Activated T-cell treated with anti-CD3 and anti-CD28 coated beads, Interleukin-2, amount 50 U/mL, for 72 hours (primary cell): ENCODE measurements at places on chromosomes 2 and 18. TPM values are rescaled to one million over a fixed set of nuclear protein-coding genes. Genes with fewer than 3 reads are reported as not detected.
A peak's percentile ranks its signal among the peaks of the same experiment; 100 is the strongest.

Gene POTEC
- total RNA-seq = not detected

Gene SERPINB2
- not detected for total RNA-seq

Gene DSG4
- not detected for total RNA-seq

Gene LIMS4
- total RNA-seq = 0.17 TPM

Gene CCDC148
- total RNA-seq = 0.14 TPM

Gene XDH
- 0.07 TPM for total RNA-seq

Gene DSEL
- total RNA-seq = 0.23 TPM

Gene MRPL33
- 61.3 TPM for total RNA-seq

Gene CYTIP
- 444 TPM for total RNA-seq

Gene RNF125
- total RNA-seq = 43.3 TPM

- peak; percentile 43 for DNase-seq
- H3K4me3 ChIP-seq = no peak overlapping the region
- H3K27ac ChIP-seq = no peak overlapping the region
- H3K36me3 ChIP-seq = no peaks in the 10 kb centered on the region
Observed at GRCh38 chr2:219461047-219461514, 26.4 kb downstream of the SPEG start.

DNA sequence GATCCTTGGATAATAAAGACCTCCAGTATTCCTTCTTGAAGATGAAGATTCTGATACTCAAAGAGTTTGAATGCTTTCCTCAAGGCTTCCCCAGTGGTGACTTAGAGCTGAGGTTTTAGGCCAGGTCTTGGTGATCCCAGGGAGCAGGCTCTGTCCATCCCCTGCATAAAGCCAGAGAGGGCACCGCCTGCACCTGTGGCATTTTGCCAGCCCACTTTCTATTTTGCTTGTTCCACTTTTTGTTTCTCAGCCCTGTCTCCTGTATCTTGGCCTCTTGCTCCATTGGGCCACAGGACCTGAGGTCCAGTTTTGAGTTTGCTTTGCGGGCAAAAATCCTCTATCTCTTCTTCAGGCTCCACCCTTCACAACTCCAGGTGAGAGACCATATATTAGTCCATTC lies 6.7 kb upstream of the SCYGR1 start:
- DNase-seq = no peak
- H3K4me3 ChIP-seq = no peak overlapping the region
- H3K4me1 ChIP-seq = peaks cover 11% of the 10 kb centered on the region
- no peak overlapping the region for H3K27ac ChIP-seq
- no peaks in the 10 kb centered on the region for H3K36me3 ChIP-seq
- H3K27me3 ChIP-seq = no peaks in the 10 kb centered on the region

DNA sequence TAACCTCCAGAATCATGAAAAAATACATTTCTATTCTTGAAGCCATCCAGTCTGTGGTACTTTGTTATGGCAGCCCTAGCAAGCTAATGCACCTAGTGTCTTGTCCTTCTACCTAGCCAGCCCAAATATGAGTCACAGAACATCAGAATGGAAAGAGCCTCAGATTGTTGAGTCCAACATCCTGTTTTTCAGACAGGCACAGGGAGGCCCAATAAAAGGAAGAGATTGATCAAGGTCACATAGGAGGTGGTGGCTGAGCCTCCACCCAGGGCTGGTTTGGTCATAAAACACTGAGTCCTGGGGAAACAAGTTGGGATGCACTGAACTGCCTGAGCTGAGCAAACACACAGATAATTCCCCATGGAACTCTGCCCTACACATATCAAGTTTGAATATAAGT lies 195.5 kb downstream of the TTC32 start:
- no peaks in the 10 kb centered on the region for H3K4me1 ChIP-seq
- H3K27me3 ChIP-seq = peaks cover 18% of the 10 kb centered on the region
- no peak overlapping the region for H3K27ac ChIP-seq
- no peak overlapping the region for H3K4me3 ChIP-seq

- no peaks in the 10 kb centered on the region for H3K27me3 ChIP-seq
- H3K4me3 ChIP-seq = no peak overlapping the region
- DNase-seq = no peak
- peaks cover 6% of the 10 kb centered on the region for H3K36me3 ChIP-seq
- H3K27ac ChIP-seq = no peak overlapping the region
Observed at GRCh38 chr2:74374509-74375205, 5.5 kb downstream of the DCTN1 start.

- peak overlapping the region; percentile 93 for H3K4me3 ChIP-seq
- H3K27me3 ChIP-seq = peaks cover 57% of the 10 kb centered on the region
- peak; percentile 55 for DNase-seq
Observed at GRCh38 chr2:74498500-74499266, 720 bp downstream of the LBX2 start.

GRCh38 chr2:24164416-24164973 lies 10.4 kb upstream of the FAM228A start:
- H3K27me3 ChIP-seq = no peaks in the 10 kb centered on the region
- no peak overlapping the region for H3K4me3 ChIP-seq
- peak; percentile 67 for DNase-seq
- H3K36me3 ChIP-seq = no peaks in the 10 kb centered on the region
- no peak overlapping the region for H3K27ac ChIP-seq
- H3K4me1 ChIP-seq = no peaks in the 10 kb centered on the region

DNA sequence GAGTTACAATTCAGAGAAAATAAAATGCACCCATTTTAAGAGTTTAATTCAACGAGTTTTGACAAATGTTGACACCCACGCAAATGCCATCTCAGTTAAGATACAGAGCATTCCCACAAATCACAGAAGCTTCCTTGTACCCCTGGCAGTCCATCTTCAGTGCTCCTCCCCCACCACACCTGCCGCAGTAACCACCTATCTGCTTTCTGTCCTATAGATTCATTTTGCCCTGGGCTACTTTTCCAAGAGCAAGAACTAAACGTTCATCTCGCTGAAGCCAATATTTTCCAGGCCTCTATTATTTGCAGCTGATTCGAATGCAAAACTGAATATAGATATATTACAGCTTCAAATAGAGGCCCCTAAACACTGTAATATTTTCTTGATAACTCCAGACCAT lies 13.4 kb upstream of the HPCAL1 start:
- H3K36me3 ChIP-seq = peaks cover 4% of the 10 kb centered on the region
- H3K27ac ChIP-seq = no peak overlapping the region
- no peaks in the 10 kb centered on the region for H3K27me3 ChIP-seq
- peaks cover 5% of the 10 kb centered on the region for H3K4me1 ChIP-seq
- DNase-seq = no peak

GRCh38 chr18:58321986-58322385 lies 278.0 kb downstream of the NEDD4L start:
- peak; percentile 56 for DNase-seq
- H3K36me3 ChIP-seq = no peaks in the 10 kb centered on the region
- peaks cover under 1% of the 10 kb centered on the region for H3K4me1 ChIP-seq
- H3K27me3 ChIP-seq = no peaks in the 10 kb centered on the region
- peak overlapping the region; percentile 14 for H3K27ac ChIP-seq
- no peak overlapping the region for H3K4me3 ChIP-seq

DNA sequence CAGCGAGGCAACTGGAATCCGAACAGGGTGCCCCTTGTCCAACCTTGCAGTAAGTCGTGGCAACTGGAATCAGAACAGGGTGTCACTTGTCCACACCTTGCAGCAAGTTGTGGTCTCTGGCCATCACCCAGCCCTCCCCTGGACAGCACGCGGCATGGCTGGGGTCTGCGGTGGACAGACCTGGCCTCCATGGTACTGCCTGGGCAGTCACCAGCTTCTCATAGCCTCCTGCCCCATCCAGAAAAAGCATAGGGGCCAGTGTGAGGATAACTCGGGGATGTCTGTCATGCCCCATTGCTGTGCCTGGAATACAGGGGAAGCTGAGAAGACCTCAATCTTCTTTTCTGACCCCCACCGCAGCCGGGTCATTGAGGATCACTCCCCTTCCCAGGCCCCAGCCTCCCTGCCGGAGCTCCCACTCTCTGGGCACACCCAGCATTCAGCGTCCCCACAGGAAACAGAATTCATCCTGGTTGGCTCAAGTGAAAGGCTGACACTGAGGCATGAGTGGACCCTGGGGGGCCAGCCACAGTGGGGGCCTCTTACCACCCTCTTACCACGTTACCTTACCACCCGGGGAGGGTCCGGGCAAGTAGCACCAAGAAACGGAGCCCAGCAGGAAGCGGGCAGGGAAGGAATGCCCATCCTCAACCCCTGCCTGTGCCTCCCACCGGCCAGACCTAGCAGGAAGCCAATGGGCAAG lies 68.0 kb upstream of the RAB6C start:
- H3K4me1 ChIP-seq = no peaks in the 10 kb centered on the region
- H3K27ac ChIP-seq = no peak overlapping the region
- no peaks in the 10 kb centered on the region for H3K36me3 ChIP-seq
- H3K27me3 ChIP-seq = peaks cover 8% of the 10 kb centered on the region

DNA sequence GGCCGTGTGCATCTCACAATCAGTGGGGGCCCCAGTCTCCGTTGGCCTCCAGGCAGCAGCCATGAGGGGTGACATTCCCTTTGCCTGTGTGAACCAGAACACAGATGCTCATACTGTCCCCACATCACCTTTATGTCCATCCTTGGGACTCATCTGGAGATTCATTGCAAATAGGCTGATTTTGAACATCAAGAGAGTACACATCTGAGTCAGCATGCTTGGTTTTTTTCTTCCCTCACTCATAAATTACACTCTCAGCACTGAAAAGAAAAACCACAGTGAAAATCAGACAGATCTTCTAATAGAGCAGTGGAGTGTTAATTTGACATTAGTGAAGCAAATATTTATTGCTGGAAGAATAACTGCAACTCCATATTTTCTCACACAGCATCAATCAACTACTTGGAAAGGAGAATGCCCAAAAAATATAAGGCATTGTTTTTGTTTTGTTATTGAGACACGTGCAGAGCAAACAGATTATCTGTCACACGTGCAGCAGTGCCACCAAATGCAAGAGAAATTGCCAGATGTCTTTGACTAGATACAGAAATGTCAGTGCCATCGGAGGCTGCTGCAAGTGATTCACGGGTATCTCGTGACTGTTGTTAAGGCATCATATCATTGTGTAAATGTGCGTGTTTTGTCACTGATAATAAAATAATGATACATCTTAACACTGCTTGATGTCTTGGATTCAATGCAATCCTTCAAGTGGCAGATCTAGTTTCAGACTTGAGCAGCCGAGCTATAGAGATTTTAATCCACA lies 10.9 kb downstream of the APCDD1 start:
- no peak for DNase-seq
- H3K4me1 ChIP-seq = no peaks in the 10 kb centered on the region
- H3K27me3 ChIP-seq = peaks cover 10% of the 10 kb centered on the region
- no peak overlapping the region for H3K27ac ChIP-seq
- H3K36me3 ChIP-seq = no peaks in the 10 kb centered on the region

- no peak overlapping the region for H3K27ac ChIP-seq
- no peak for DNase-seq
- peaks cover 42% of the 10 kb centered on the region for H3K27me3 ChIP-seq
- H3K4me3 ChIP-seq = no peak overlapping the region
Observed at GRCh38 chr2:164843346-164843911, 1.8 kb upstream of the COBLL1 start.

DNA sequence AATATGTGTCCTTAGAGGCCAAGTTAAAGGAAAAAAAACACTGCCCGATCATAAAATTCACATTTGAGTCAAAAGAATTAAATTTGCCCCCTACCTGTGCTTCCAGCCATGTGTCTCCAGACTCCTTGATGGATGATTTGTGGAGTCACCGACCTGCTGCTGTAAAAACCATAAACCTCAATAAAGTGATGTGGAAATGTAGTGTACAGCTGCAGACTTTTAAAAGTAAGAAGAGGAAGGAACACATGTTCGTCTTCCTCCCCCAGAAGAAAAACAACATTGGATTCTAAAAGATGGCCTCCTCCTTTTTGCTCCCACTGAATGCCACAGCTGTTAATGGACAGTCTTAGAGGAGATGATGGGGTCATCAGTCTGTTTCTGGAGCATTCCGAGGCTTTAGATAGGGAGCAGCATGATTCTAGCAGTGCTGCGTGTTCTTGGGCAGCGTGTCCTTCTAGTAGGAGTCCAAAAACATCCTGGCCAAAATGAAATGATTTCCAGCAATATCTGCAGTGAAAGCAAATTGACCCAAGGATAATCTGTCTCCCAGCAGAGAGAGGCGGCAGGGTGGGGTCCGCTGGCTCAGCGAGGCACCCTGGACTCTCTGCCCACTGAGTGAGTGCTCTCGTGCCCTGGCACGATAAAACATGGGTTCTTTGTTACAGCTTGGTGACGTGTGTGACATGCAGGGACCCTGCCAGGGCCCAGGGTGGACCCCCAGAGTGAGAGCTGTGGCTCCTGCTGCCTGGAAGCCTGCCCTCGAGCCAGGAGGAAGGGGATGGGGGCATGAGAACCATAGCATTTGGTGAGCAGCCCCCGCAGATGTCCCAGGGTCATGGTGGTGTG lies 196.1 kb downstream of the FAM210A start:
- no peak overlapping the region for H3K4me3 ChIP-seq
- H3K36me3 ChIP-seq = no peaks in the 10 kb centered on the region
- H3K27ac ChIP-seq = no peak overlapping the region
- no peak for DNase-seq
- H3K27me3 ChIP-seq = no peaks in the 10 kb centered on the region

GRCh38 chr18:59570796-59571195 lies 126.4 kb downstream of the CCBE1 start:
- H3K36me3 ChIP-seq = no peaks in the 10 kb centered on the region
- no peak for DNase-seq
- H3K27me3 ChIP-seq = peaks cover 5% of the 10 kb centered on the region
- H3K4me3 ChIP-seq = no peak overlapping the region

- no peaks in the 10 kb centered on the region for H3K36me3 ChIP-seq
- H3K4me1 ChIP-seq = no peaks in the 10 kb centered on the region
- H3K4me3 ChIP-seq = no peak overlapping the region
- H3K27ac ChIP-seq = no peak overlapping the region
- DNase-seq = no peak
Observed at GRCh38 chr2:142741764-142742269, 135.6 kb upstream of the KYNU start.

DNA sequence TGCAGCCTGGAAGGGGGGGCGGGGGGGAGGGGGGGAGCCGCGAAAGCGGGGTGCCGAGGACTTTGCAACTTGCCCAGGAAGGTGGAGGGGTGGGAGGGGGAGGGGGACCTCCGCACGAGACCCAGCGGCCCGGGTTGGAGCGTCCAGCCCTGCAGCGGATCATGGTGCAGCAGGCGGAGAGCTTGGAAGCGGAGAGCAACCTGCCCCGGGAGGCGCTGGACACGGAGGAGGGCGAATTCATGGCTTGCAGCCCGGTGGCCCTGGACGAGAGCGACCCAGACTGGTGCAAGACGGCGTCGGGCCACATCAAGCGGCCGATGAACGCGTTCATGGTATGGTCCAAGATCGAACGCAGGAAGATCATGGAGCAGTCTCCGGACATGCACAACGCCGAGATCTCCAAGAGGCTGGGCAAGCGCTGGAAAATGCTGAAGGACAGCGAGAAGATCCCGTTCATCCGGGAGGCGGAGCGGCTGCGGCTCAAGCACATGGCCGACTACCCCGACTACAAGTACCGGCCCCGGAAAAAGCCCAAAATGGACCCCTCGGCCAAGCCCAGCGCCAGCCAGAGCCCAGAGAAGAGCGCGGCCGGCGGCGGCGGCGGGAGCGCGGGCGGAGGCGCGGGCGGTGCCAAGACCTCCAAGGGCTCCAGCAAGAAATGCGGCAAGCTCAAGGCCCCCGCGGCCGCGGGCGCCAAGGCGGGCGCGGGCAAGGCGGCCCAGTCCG lies 540 bp downstream of the SOX11 start:
- H3K4me1 ChIP-seq = peaks cover 15% of the 10 kb centered on the region
- H3K27ac ChIP-seq = no peak overlapping the region
- H3K27me3 ChIP-seq = peaks cover 64% of the 10 kb centered on the region
- peak overlapping the region; percentile 31 for H3K4me3 ChIP-seq
- peaks cover 7% of the 10 kb centered on the region for H3K36me3 ChIP-seq

GRCh38 chr2:236899950-236900640 lies 185.6 kb upstream of the COPS8 start:
- DNase-seq = no peak
- no peak overlapping the region for H3K4me3 ChIP-seq
- H3K27ac ChIP-seq = no peak overlapping the region
- H3K36me3 ChIP-seq = no peaks in the 10 kb centered on the region
- no peaks in the 10 kb centered on the region for H3K4me1 ChIP-seq
